Peyer's patch (tissue), 4 donors: ENCODE measurements at places on chromosomes 4 and X. TPM values are rescaled to one million over a fixed set of nuclear protein-coding genes. Genes with fewer than 3 reads are reported as not detected.

GRCh38 chr4:123807866-123808265 lies 411.3 kb downstream of the SPRY1 start:
- no peak overlapping the region for H3K4me3 ChIP-seq
- H3K4me1 ChIP-seq, result no peaks in the 10 kb centered on the region
- no peak for DNase-seq

The ARX gene
- 0.88 TPM for total RNA-seq

The PABPC5 gene
- total RNA-seq, result not detected

DNA sequence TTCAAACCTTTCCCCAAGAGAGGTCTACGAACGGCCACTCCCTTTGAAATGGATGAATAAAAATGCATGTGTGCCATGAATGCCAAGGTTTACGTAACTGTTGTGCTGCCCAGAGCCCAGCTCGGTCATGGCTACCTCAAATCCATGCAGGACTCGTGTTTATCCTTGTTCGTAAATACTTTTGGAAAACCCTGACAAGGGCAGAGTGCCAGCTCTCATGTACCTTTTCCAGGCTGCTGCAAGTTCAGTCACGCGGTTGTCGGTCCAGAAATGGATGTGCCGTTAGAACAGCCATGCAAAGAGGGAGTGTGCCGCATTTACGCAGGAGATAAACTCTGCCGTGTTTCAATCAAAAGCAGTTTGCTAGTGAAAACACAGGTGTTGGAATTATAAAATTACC lies 123.4 kb downstream of the AMELX start:
- H3K4me3 ChIP-seq, result no peak overlapping the region
- H3K36me3 ChIP-seq, result no peaks in the 10 kb centered on the region
- no peak overlapping the region for H3K27ac ChIP-seq
- no peaks in the 10 kb centered on the region for H3K4me1 ChIP-seq
- no peak for DNase-seq

DNA sequence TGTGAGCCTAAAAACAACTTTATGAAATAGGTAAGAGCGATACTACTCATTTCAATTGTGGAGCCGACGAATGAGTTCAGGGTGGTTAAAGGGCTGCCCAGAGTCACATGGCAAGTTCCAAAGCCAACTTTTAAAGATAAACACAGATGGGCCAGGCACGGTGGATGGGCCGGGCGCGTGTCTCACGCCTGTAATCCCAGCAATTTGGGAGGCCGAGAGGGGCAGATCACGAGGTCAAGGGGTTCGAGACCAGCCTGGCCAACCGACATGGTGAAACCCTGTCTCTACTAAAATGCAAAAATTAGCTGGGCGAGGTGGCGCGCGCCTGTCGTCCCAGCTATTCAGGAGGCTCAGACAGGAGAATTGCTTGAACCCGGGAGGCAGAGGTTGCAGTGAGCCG lies 914 bp upstream of the C4orf36 start:
- H3K27ac ChIP-seq, result no peak overlapping the region
- H3K36me3 ChIP-seq, result no peaks in the 10 kb centered on the region
- no peak for DNase-seq
- H3K4me1 ChIP-seq, result no peaks in the 10 kb centered on the region
- no peak overlapping the region for H3K4me3 ChIP-seq

DNA sequence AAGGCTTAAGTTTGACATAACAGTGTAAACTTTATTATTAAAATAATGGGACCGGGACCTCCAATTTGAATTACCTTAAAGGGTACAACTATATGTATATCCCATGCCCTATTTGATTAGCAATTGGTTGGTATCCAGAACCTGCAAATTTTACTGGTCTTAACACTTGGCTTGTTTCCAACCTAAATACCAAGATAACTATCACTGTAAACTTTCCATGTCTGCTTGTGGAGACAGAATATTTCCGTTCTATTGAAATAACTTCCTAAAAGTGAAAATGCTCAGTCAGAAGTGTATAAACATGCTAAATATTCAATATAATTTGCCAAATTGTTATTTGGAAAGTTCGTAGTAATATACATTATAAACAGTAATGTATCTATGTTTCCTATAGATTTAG lies 154.0 kb downstream of the TMEM47 start:
- no peaks in the 10 kb centered on the region for H3K36me3 ChIP-seq
- no peak overlapping the region for H3K27ac ChIP-seq
- no peaks in the 10 kb centered on the region for H3K4me1 ChIP-seq
- no peaks in the 10 kb centered on the region for H3K27me3 ChIP-seq

- no peaks in the 10 kb centered on the region for H3K36me3 ChIP-seq
- no peak overlapping the region for H3K27ac ChIP-seq
- no peak for DNase-seq
- no peaks in the 10 kb centered on the region for H3K27me3 ChIP-seq
- no peak overlapping the region for H3K4me3 ChIP-seq
These were observed 149.6 kb upstream of the FAM9B start for GRCh38 chrX:9183481-9183880.

DNA sequence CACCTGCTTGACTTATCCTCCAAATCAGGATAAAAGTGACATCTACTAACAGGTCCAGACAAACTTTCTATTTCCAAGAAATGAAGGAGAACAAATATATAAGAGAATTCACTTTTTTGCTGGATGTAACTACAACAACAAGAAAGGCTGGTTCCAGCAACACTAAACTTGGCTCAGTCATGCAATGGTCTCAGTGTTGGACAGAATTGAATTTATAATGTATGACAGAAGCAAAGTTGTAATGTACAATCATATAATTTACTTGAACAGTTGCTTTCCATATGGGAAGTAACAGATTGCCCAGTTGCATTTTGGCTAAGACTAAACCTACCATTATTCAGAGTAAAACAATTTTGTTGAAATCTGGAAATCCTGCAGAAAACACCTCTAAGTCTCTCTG lies 183.3 kb upstream of the INTU start:
- DNase-seq, result no peak
- H3K27me3 ChIP-seq, result no peaks in the 10 kb centered on the region
- H3K27ac ChIP-seq, result no peak overlapping the region
- H3K36me3 ChIP-seq, result no peaks in the 10 kb centered on the region
- no peaks in the 10 kb centered on the region for H3K4me1 ChIP-seq
- no peak overlapping the region for H3K4me3 ChIP-seq

DNA sequence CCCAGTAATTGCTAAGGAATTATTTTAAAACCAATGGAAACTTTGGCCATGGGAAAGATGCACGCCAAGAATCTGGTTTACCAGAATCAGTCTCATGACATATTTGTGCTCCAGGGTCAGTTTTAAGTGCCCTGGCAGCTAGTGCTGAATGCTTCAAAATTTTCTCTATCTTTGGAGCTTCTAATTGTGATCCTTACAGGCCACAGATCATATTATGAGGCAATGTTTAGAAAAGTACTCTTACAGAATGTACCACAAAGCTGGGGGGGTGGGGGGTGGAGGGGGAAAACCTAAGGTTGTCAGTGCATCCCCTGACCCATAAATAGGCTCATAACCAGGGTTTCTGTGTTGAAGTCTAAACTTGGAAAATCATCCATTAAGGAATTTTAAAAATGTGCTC lies 514.5 kb downstream of the INPP4B start:
- H3K4me1 ChIP-seq, result no peaks in the 10 kb centered on the region
- no peaks in the 10 kb centered on the region for H3K36me3 ChIP-seq
- H3K27me3 ChIP-seq, result no peaks in the 10 kb centered on the region
- H3K4me3 ChIP-seq, result no peak overlapping the region
- H3K27ac ChIP-seq, result peak overlapping the region; percentile 41
- no peak for DNase-seq

DNA sequence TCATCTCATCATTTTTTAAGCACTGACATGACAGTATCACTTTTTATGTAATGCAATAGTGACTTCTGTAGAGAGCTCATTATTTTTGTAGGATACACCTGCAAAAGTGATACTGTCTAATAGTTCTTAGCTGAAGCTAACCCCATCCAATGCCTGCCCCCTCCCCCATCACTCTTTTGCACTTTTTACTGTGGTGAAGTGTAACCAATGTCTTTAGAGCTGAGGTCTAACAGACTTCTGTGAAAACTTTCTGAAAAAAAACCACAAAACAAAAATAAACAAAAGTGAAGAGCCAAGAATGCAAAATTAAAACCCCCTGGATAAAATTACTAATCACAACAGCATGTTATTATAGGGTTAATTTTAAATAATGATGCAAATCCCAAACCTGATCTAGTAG lies 301.1 kb downstream of the ANK2 start:
- H3K27ac ChIP-seq, result no peak overlapping the region
- H3K36me3 ChIP-seq, result no peaks in the 10 kb centered on the region
- no peaks in the 10 kb centered on the region for H3K27me3 ChIP-seq
- no peak for DNase-seq
- H3K4me3 ChIP-seq, result no peak overlapping the region
- no peaks in the 10 kb centered on the region for H3K4me1 ChIP-seq

DNA sequence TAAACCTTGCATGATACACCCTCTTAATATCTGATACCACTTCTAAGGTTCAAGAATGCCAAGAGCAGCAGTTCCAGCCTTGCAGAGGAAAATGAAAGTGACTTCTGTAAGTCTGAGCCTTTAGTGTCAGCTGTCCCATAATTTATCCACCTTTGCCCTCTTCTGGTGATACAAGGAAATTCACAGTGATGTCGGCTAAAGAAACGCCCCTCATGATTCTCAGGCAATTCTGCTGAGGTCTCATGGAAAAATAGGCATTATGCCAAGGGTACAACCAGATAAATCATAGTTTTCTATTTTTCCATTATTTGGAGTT lies 172.2 kb upstream of the CXCL13 start:
- no peak for DNase-seq
- no peak overlapping the region for H3K27ac ChIP-seq
- no peaks in the 10 kb centered on the region for H3K27me3 ChIP-seq
- H3K4me1 ChIP-seq, result peaks cover 5% of the 10 kb centered on the region
- H3K36me3 ChIP-seq, result no peaks in the 10 kb centered on the region

GRCh38 chr4:3039706-3040366 lies 34.5 kb downstream of the HTT-AS start:
- no peak for DNase-seq
- no peak overlapping the region for H3K4me3 ChIP-seq
- no peaks in the 10 kb centered on the region for H3K36me3 ChIP-seq
- H3K27me3 ChIP-seq, result no peaks in the 10 kb centered on the region

GRCh38 chr4:174540175-174540574 lies 17.9 kb upstream of the HPGD start:
- no peaks in the 10 kb centered on the region for H3K4me1 ChIP-seq
- no peak overlapping the region for H3K27ac ChIP-seq
- DNase-seq, result no peak
- no peaks in the 10 kb centered on the region for H3K36me3 ChIP-seq
- no peaks in the 10 kb centered on the region for H3K27me3 ChIP-seq
- H3K4me3 ChIP-seq, result no peak overlapping the region

DNA sequence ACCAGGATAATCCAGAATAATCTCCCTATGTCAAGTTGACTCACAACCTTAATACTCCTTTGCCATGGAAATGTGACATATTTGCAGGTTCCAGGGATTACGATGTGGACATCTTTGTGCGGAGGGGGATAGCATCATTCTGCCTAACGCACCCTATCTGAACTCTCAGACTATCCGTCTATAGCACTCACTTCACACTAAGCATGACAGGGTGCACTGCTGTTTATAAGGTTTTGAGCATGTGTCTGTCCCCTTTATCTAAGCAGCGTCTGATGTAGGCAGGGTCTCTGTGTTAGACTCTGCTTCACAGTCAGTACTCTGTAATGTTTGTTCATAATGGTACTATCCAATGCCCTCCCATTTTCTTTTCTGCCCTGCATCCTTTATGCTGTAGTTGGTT lies 43.4 kb upstream of the PRSS48 start:
- no peaks in the 10 kb centered on the region for H3K4me1 ChIP-seq
- H3K27ac ChIP-seq, result no peak overlapping the region
- no peaks in the 10 kb centered on the region for H3K27me3 ChIP-seq

The CSN1S1 gene
- not detected for total RNA-seq

The TMEM144 gene
- total RNA-seq, result 35.1 TPM

The CAPN6 gene
- 0.35 TPM for total RNA-seq

The AWAT2 gene
- not detected for total RNA-seq

- no peaks in the 10 kb centered on the region for H3K36me3 ChIP-seq
- peak overlapping the region; percentile 32 for H3K27ac ChIP-seq
- no peak overlapping the region for H3K4me3 ChIP-seq
- no peaks in the 10 kb centered on the region for H3K4me1 ChIP-seq
- DNase-seq, result no peak
These were observed 34.1 kb upstream of the ASMTL start for GRCh38 chrX:1486749-1487361.

DNA sequence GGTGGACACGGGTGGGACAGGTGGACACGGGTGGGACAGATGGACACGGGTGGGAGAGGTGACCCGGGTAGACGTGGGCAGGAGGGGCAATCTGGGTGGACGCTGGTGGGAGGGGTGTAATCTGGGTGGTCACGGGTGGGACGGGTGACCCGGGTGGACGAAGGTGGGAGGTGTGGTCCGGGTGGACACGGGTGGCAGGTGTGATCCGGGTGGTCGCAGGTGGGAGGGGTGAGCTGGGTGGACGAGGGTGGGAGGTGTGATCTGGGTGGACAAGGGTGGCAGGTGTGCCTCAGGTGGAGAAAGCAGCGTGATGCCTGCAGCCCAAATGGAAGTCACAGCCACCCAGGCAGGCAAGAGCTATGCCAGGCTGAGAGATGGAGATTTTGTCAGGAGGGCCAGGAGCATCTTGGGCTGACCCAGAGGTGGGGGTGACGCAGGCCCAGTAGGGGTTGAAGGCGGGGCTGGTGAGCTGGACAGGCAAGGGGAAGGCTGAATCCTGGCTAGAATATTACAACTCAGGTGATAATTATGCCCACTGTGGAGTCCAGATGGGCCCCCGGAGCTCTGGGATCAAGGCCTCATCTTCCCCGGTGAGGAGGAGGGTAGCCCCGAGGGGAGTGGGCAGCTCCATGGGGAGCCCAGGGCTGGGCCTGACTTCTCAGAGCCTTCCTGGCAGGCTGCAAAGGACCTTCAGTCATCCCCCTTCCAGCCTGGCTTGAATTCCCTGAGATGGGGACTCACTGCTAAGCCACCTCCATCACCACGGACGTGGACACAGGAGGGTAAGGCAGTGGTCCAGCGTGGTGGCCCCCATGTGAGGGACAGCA lies 100.0 kb downstream of the ADRA2C start:
- H3K27me3 ChIP-seq, result no peaks in the 10 kb centered on the region
- DNase-seq, result no peak
- no peak overlapping the region for H3K27ac ChIP-seq
- H3K36me3 ChIP-seq, result no peaks in the 10 kb centered on the region

DNA sequence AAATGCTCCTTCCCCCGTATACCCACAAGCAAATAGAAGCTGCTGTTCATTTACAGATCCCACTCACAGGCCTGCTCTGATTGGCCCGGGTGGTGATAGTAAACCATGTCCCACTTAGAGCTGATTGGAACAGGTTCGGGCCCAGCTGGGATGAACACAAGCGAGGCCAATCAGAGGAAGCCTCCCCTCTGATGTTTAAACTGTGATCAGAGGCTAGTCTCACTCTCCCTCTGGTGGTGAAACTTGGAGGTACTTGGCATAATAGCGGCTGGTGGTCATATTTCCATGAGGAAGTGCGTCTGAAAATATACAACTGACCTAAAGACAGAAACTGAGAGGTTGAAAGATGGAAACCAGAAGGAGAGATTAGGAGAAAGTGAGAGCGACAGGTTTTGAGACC lies 51.5 kb upstream of the TRPC3 start:
- H3K4me1 ChIP-seq, result no peaks in the 10 kb centered on the region
- no peak overlapping the region for H3K4me3 ChIP-seq
- no peak overlapping the region for H3K27ac ChIP-seq
- H3K36me3 ChIP-seq, result no peaks in the 10 kb centered on the region
- no peaks in the 10 kb centered on the region for H3K27me3 ChIP-seq
